ENCODE measurements at places on chromosomes 2 and 18. TPM values are rescaled to one million over a fixed set of nuclear protein-coding genes. Genes with fewer than 3 reads are reported as not detected.

The LRATD1 gene
- not detected for total RNA-seq

The ELOA2 gene
- total RNA-seq: not detected

The PPP1R1C gene
- 3.3 TPM for total RNA-seq

The CLASP1 gene
- 17.2 TPM for total RNA-seq

The FRZB gene
- total RNA-seq: 0.03 TPM

The CYP20A1 gene
- total RNA-seq: 7.7 TPM

The TSPYL6 gene
- not detected for total RNA-seq

The KIDINS220 gene
- total RNA-seq: 14.0 TPM

The LYG2 gene
- total RNA-seq: 0.17 TPM

The TP53I3 gene
- 179 TPM for total RNA-seq

The SCN9A gene
- total RNA-seq: 2.5 TPM

The TMEM127 gene
- total RNA-seq: 35.7 TPM

The HNMT gene
- 0.85 TPM for total RNA-seq

The RPRM gene
- total RNA-seq: not detected

The STON1 gene
- total RNA-seq: 0.50 TPM

The FOXD4L1 gene
- 0.58 TPM for total RNA-seq

The UGT1A7 gene
- total RNA-seq: 3.5 TPM

The INPP1 gene
- 29.4 TPM for total RNA-seq

The ANKRD30BL gene
- not detected for total RNA-seq

The DIPK1C gene
- not detected for total RNA-seq

The NOL4 gene
- total RNA-seq: not detected

The KANSL3 gene
- 32.2 TPM for total RNA-seq

The FEV gene
- total RNA-seq: not detected

The CDH2 gene
- total RNA-seq: 46.9 TPM

The SGO2 gene
- 13.4 TPM for total RNA-seq

The EVX2 gene
- 0.02 TPM for total RNA-seq

The ADAM23 gene
- 9.5 TPM for total RNA-seq

The NPHP1 gene
- total RNA-seq: 8.8 TPM

The ITGB1BP1 gene
- 183 TPM for total RNA-seq

The DNAJC5G gene
- total RNA-seq: not detected

The CRACDL gene
- total RNA-seq: 0.32 TPM

The SCYGR4 gene
- total RNA-seq: not detected

The SPR gene
- 144 TPM for total RNA-seq

The REL gene
- total RNA-seq: 2.2 TPM

The OTX1 gene
- total RNA-seq: 4.6 TPM

The PLEKHB2 gene
- total RNA-seq: 79.5 TPM

The SERPINB7 gene
- 1.9 TPM for total RNA-seq

The B3GNT2 gene
- total RNA-seq: 31.1 TPM

The REG3G gene
- total RNA-seq: not detected

The PTMA gene
- 1,951 TPM for total RNA-seq

The PTH2R gene
- not detected for total RNA-seq

The SAG gene
- not detected for total RNA-seq

The FER1L5 gene
- total RNA-seq: not detected

The LOXL3 gene
- 0.23 TPM for total RNA-seq

The TUBA4B gene
- total RNA-seq: 0.26 TPM

The FOXI3 gene
- total RNA-seq: not detected

The ALPG gene
- total RNA-seq: 0.22 TPM

The FIGN gene
- total RNA-seq: 1.7 TPM

The CYRIA gene
- 0.06 TPM for total RNA-seq

The PNO1 gene
- 59.3 TPM for total RNA-seq

The TSHZ1 gene
- 6.2 TPM for total RNA-seq

The CPO gene
- total RNA-seq: not detected

The TMEM247 gene
- total RNA-seq: not detected

The LIMS2 gene
- total RNA-seq: 4.1 TPM

The ESPNL gene
- 0.13 TPM for total RNA-seq

Data from A549 treated with RU486 at 1 μM for 4 hours (cell line).